ENCODE measurements at places on chromosomes 1 and 21.

DNA sequence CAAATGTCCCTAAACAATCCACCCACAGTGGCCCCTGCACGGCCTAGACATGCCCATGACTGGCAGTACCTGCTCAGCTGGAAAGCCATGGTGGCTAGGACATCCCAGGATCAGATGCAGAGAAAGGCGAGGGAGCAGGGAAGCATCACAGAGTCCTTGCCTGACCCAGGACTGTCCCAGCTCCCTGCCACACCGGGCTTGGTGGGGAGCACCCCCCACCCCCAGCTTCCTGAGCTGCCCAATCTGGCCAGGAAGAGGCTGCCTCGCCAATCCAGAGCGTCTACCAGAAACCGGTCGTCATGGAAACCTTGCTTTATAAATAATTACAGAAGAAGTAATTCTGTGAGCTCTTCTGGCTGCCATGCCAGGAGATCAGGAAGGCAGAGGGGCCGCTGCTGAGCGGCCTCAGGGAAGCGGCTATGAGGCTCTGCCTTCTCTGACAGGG is 34.8 kb downstream of the ACOT7 start:
- DNase-seq = peak; percentile 40

GRCh38 chr1:115240297-115240696 is 97.8 kb downstream of the NGF start:
- DNase-seq = no peak

DNA sequence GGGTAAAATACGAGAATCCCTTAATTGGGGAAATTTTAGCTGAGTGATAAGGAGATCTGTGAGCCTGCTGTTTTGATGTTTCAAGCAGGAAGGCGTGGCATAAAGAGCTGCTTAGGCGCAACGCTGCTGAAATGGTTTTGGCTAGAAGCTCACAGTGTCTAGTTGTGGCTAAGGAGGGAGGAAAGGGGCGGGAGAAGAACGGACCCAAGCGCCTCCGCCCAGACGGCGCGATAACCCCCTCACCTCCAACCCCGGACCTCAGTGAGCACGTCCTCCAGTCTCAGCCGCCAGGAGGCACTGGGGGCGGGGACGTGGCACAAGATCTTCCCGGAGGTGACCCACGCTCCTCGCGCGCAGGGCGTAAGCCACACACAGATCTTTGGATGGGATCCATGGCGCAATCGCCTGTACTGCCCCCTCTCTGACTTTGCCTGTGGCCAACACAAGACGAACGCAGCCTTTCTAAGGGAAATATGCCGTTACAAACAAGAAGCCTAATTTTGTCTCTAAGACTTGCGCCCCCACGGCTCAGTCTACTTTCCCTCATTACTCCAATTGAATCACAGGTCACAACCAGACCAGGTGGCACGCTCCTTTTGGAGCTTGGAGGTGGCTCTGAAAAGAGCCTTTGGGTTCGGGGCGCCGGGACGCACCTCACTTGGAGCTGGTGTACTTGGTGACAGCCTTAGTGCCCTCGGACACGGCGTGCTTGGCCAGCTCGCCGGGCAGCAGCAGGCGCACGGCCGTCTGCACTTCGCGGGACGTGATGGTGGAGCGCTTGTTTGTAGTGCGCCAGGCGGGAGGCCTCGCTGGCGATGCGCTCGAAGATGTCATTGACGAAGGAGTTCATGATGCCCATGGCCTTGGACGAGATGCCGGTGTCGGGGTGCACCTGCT is 23.4 kb upstream of the RNF187 start:
- no peak for DNase-seq

- DNase-seq = no peak
These were observed 34.6 kb downstream of the SLAMF6 start for GRCh38 chr1:160488347-160489058.

DNA sequence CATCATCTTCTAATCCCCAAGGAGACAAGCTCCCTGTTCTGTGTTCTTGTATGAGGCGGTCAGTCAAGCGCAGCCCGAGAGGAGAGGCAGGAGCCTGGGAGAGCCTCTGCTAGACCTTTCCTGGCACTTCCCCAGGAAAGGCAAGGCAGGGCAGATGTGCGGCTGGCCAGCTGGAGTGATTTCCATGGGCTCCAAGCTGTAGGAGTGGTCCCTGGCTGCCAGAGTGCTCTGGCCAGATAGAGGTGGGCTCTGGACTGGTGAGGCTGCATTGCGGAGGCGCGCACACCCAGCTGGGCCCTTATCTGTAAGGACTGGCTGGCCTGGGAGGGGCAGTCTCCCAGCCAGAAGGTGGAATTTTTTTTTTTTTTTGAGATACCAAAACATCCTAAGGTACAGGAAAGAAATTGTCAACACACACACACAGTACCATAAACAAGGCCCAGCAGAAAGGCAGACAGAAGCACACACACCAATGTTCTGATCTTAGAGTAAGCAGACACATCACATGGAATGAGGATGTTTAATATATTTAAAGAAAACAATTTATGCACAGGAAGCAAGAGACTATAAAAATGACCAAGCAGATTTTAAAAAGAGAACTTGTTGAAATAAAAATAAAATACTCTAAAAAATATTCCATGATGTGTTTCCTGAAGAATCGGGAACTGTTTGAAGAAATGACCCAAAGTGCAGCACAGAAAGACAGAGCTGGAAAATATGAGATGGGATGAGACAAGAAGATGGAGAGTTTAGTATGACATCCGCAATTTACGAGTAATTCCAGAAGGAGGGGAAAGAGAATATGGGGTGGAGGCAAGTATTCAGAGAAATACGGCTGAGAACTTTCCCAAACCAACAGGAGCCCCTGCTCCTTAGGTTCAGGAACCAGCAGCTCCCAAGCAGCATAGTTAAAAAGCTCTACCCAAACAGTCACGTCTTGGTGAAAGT is 13.4 kb downstream of the IBA57 start:
- no peak for DNase-seq

DNA sequence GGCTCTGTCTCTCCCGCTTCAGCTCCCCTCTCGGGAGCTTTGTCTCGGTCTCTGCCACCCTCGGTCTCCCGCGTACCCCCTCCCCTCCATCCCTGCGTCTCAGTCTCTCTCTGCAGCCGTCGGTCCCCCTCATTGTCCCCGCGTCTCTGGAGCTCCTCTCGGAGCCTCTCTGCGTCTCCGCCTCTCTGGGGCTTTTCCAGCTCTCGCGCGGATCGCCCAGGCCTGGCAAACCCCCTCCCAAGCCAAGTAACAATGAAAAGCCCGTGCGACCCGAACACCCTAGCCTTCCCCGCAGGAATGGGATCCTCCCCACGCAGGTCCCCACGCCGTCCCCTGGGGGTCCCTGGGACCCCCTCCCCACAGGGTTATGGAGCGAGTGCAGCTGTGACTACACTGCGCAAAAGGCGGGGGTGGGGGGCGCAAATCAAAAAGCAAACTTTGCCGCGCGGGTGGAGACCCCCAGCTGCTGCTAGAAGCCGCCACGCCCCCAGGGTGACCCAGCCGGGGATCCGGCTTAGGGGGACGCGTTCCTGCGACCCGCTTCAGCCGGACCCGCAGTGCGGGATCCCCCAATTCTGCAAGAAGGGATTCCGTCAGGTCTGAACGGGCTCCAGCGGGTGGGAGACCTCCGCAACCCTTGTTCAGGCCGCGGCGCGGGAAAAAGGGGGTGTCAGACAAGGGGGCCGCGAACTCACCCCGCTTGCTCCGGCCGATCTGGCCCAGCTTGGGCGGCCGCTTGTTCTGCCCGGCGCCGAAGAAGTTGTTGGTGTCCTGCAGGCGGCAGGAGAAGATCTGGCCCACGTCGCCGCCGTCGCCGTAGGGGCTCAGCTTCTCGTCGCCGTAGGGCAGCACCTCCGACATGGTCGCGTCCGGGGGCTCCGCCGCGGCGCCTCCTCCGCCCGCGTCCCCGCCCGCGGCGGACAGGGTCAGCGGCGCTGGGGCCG is 1.2 kb downstream of the CAMK2N1 start:
- no peak for DNase-seq

- no peak for DNase-seq
These were observed 252.5 kb upstream of the C1orf105 start for GRCh38 chr1:172167796-172168596.

DNA sequence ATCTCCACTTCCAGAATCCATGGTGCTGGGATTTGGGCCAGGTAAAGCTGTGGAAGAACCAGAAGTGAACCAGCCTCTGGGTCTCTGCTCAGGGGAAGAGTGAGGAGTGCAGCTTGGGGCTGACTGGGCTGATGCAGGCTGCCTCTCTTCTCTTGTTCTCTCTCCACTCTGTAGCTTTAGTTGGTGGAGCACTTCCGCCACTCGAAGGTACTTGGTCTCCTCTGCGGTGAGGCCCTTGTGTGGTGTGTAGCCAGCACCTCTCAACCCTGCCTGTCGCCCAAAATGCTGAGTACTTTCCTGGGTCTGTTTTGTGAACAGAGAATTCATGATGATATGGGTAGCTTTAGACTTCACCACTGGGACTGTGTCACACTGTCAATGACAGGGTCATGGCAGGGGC is 63.2 kb downstream of the URB2 start:
- no peak for DNase-seq

- no peak for DNase-seq
These were observed 149.3 kb upstream of the KIAA0040 start for GRCh38 chr1:175341631-175342429.

GRCh38 chr1:150464422-150464826 is 22.8 kb upstream of the TARS2 start:
- DNase-seq = no peak

DNA sequence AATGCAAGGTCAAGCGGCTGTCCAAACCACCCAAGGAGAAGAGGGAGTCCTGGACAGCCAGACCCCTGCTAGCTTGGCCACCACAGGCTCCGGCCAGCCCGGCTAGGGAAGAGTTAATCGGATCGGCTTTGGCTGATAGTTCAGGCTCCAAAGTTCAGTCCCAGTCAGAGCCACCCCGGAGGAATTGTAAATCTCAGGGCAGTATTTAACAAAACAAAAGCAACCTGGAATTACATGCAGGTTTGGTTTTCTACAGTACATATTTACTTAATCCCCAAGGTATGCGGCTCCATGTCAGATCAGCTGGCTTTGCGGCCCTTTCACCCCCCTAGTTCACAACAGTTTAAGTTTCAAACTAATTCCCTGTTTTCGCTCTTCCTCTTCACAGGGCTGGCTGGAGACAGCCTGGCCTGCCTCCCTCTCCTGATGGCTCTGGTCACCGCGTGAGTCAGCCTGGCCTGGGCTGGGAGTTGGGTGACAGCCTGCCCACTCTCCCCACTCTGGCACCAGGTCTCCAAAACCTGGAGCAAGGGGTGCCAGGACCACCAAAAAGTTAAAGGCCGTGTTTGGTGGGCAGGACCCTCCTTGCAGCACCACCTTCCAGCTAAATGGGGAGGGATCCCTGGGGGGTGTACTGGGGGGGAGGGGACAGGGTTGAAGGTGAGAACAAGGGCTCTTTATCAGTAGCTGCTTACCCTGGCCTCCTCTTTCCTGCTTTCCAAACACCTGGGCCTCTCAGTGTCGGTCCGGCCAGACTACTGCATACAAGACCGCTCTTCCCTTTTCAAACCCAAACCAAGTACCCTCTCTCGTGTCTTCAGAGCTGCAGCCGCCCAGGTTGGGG is 1.9 kb downstream of the DHRS3 start:
- DNase-seq = no peak

DNA sequence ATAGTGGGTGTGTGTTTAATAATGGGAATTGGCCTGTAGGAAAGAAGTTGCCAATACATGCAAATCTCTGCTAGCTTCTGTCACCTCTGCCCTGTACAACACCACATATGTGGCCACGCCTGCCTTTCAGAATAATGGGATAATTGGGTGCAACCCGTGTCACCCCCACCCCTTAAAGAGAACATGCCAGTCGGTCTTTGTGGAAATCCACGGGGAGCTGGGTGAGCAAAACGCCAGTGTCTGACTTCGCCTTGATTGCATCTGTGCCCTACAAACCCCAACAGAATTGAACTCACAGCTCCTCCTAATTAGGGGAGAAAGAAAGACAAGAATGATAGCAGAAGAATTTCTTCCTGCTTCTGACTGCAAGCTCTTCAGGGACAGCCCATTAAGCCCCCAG is 6.4 kb upstream of the PLXNA2 start:
- DNase-seq = no peak

DNA sequence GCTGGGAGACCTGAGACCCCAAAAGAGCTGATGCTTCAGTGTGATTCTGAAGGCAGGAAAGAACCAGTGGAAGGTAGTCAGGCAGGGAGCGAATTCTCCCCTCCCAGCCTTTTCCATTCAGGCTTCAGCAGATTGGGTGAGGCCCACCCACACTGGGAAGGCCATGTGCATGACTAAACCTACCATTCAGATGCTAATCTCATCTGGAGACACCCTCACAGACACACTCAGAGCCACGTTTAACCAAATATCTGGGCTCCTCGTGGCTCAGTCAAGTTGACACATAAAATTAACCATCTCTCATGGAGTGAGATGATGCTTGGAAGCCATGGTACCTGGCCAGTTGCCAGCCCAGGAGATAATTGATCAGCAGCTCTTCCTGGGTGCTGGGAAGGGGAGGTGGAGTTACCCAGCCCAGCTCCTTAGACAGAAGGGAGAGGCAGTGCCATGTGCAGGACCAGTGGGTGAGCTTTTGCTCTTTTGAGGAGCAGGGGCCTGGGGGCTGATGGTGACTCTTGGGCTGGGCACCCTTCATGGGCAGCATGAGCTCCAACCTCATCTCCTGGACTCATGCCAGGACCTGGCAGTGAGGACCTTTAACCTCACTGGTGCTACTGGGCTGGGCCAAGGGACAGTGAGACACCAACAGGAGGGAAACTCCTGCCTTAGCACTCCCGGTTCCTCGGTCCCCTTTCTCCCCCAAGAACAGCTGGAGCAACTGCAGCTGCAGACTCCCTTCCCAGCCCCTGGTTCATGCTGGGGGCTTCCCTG is 89.0 kb upstream of the ACTL8 start:
- DNase-seq = no peak

DNA sequence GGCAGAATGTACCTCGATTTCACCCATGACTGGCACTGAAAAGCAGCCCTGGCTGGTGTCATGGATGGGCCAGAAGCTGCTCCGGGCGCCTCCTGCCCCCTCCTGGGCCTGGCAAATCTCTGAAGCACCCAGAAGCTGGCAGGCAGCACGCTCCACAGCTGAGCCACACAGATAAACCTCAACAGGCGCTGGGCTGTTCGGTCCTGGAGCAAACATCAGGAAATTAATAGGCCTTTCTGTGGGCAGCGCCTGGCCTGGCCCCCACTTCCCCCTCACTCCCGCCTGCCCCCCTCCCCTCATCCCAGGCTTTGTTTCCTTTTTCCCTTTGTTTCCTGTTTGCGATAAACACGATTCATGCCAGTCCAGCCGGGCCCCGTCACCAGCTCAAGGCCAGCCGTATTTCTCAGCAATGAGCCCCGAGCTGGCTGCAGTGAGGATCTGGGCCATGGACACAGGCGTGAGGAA is 20.1 kb upstream of the DISP3 start:
- no peak for DNase-seq

GRCh38 chr1:91683598-91683951 is 182.9 kb downstream of the CDC7 start:
- no peak for DNase-seq

All from HFF-Myc (cell line).